Endothelial cell (in vitro differentiated cells): ENCODE measurements at places on chromosomes 11 and 22.

DNA sequence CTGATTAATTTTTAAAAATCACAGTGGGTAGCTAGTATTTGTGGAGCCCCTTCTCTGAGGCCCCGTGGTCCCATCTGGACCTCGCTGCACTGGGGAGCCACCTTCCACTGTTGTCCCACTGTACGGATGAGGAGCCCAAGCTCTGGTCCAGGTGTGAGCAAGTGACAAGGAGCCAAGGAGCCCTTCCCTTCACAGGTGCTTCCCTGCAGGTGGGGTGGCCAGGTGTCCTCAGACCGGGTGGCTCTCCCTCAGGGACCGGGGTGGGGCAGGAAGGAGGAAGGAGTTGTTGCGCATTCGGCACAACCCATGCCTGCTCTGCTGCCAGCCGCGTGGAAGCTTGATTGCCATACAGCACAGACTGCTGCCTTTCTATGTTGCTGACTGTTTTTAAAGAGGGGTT is 10.4 kb upstream of the SEPTIN5 start:
- DNase-seq: no peak

DNA sequence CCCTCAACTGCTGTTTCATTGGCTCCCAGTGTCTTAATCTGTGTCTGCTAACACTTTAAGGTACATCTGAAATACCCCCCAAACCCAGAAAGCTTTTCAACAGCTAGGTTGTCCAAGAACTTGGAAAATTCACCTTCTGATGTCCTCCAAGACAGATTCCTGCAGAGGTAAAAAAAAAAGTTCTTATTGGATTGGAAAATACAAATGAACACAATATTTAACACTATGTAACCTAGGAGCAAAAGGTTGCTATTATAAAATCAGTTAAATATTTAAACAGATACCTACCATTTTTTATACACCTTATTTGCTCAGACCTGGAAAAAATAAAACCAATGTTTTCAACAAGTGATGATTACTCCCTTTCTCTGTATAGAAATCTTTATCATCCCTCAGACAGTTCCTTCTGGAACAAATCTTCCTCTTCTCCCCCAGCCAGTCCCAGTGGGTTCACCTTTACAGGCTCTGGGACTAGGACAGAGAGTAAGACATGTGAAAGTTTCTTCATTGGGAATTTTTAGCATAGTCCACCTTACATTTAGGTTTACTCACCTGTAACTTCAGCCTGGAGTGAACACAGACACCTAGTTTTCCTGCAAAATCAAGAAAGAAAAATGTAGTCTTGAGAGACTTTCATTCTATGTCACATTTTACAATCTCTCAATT is 13.3 kb upstream of the WDR74 start:
- no peak for DNase-seq

DNA sequence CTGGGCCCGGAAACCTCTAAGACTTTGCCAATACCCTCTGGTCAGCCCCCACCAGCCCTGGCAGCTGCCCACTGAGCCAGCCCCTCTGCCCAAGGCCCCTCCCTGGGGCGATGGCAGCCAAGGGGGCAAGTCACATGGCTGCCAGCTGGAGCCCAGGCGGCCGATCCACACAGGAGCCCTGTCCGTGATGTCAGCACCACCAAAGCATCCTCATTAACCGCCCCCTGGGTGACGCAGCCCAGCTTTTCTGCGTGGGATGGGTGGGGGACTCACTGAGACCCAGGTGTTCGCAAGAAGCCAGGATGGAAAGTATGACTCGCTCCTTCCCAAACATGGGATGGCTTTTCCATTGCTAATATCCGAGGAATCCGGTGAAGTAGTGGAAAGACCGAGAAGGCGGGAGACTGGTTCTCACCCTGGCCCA is 46.6 kb upstream of the WNT7B start:
- DNase-seq: no peak

GRCh38 chr22:33579448-33580093 is 340.7 kb downstream of the LARGE1 start:
- DNase-seq: peak; percentile 85

DNA sequence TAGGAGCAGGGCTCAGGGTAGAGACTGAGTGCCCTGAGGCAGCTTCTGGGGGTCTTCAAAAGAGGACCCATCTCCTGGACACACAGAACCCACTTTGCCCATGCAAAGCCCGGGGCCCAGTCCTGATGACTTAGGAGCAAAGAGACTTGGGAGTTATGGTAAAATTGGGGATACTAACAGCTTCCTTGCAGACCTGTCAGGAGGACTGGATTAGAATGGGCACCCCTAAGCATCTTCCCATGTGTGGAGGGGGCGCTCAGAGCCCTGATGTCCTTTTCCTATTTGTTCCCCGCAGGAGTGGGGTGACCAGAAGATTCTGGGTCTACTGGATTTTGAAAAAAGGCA is 100.0 kb downstream of the WNT7B start:
- no peak for DNase-seq
